Activated T-cell treated with anti-CD3 and anti-CD28 coated beads for 1 hour (primary cell): ENCODE measurements at places on chromosomes 6 and 20.

- no peak for DNase-seq
Observed at GRCh38 chr6:32184084-32184640, at the start of gene AGER. Gene AGER, minus strand, starts transcription at chr6:32184253. Its CDS starts 31 bp downstream, at chr6:32184222.

- DNase-seq, result no peak
Observed at GRCh38 chr6:123027408-123027807, 31.4 kb downstream of the CLVS2 start.

DNA sequence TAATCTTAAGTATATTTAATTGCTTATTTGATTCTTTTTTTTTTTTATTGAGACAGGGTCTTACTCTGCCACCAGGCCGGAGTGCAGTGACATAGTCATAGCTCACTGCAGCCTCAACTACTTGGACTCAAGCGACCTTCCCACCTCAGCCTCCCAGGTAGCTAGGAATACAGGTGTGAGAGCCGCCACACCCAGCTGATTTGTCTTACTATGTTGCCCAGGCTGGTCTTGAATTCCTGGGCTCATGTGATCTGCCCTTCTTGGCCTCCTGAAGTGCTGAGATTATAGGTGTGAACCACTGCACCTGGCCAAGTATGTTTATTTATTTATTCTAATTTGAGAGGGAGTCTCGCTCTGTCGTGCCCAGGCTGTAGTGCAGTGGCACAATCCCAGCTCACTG, 38.2 kb downstream of the PTPN1 start:
- DNase-seq, result no peak

GRCh38 chr20:23923311-23923710, 43.8 kb upstream of the CST5 start:
- no peak for DNase-seq

- no peak for DNase-seq
Observed at GRCh38 chr6:99331531-99331930, 17.9 kb downstream of the FAXC start.

DNA sequence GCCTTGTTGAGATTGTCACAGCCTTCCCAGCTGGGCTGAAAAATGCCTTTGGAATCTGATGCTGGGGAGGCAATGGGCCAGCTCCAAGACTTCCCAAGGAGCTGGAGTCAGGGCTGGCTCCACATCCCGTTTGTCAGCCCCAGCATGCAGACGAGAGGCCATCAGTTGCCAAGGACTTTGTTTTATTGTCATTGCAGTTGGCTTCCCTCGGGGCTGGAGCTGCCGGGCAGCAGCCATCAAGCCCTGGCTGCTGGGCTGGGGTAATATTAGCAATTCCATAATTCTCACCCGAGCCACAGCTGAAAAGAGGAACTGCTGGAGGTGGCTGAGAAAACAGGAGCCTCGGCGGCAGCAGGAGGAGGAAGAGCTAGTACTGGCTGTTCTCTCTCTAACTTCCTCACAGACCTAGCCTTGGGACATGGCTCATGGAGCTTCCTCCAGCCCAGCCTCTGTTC, 182.5 kb downstream of the CDC5L start:
- DNase-seq, result no peak

- DNase-seq, result no peak
Observed at GRCh38 chr6:69220375-69220774, 576.4 kb downstream of the LMBRD1 start.

DNA sequence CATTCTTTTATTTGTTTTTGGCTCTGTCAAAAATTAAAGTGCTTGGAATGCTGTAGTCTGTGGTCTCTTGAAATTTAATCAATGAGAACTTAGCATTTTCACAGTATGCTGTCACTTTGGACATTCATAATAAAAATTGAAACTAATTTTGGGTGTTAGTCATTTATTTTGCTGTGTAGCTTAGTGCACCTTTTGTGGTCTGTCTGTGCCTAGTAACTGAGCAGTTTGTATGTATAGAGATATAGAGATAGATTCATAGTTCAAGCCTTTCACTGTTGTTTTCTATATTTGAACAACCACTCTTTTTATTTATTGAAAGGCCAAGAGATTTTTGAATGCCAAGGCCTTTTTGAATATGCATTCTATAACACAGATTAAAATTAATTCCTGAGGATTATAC, 86.4 kb upstream of the TIAM2 start:
- DNase-seq, result no peak

DNA sequence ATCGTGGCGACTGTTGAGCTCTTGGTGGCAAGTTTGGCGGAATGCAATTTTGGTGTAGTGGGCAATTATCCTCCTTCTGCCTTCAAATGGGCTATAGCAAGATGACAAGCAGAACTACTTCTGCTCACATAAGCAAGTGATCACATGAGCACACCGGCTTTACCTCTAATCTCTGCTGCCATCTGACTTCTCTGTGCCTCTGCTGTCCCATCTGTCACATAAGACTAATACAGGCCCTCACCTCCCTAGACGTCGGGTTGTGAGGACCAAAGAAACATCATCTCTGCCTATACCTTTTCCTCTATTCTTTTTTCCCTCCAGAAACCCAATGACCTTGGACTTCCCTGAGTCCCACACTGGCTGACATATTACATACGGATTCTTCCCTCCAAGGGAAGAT, 13.3 kb upstream of the WTAP start:
- DNase-seq, result no peak
